ENCODE measurements at places on chromosomes 3 and 15. TPM values are rescaled to one million over a fixed set of nuclear protein-coding genes. Genes with fewer than 3 reads are reported as not detected.

- no peak for DNase-seq
Measured at GRCh38 chr3:126529585-126530170, 5.7 kb downstream of the CHST13 start.

DNA sequence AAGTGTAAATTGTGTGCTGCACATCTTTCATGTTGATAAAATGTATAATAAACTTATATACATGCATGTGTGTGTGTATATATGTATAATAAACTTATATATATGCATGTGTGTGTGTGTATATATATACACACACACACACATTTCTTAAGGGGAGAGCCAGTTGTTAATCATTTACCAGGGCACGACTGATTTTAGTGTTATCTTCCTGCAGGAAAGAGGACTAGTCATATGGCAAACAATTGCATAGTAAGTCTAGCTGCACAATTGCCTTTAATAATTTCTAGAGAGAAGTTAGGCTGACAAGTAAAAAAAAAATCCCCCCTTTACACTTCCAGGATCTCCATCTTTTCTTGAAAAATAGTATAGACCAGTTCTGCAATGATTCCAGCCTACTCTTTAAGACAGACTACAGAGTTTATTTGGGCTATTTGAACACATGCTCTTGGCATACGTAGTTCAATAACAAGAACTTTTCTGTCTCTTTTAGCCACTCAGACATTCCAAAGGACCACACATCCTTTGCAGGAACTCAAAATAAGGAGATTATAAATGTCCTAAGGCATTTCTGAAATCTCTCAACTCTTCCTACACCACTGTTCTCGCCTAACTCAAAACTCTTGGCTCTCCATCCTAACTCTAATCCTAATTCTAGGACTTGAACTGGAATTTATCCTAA, 163.6 kb upstream of the SETMAR start:
- DNase-seq: no peak

- DNase-seq: no peak
Measured at GRCh38 chr3:33006571-33007286, 55.3 kb downstream of the CCR4 start.

- DNase-seq: peak; percentile 90
Measured at GRCh38 chr15:84734794-84735479, 13.5 kb upstream of the ZNF592 start.

GRCh38 chr15:70195587-70196305, 98.0 kb upstream of the TLE3 start:
- peak; percentile 92 for DNase-seq

GRCh38 chr3:80492162-80492561, 724.4 kb upstream of the ROBO1 start:
- DNase-seq: no peak

DNA sequence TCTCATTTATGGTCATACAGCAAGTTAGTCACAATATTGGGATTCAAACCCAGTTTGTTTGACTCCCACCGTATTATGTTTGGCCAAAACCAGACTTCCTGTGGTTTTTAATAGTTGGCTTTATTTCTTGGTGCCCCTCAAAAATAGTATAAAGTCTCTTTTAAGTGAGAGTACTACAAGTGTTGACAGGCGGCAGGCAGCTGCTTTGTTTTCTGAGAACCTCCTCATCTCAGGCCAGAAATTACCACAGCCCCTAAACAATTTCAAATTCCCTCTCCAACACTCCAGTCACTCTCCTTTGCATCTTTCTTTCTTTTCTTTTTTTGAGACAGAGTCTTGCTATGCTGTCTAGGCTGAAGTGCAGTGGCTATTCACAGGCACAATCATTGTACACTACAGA, 121.5 kb downstream of the POLR2M start:
- DNase-seq: no peak

- no peak for DNase-seq
Measured at GRCh38 chr15:75834021-75834420, 9.2 kb upstream of the UBE2Q2 start.

DNA sequence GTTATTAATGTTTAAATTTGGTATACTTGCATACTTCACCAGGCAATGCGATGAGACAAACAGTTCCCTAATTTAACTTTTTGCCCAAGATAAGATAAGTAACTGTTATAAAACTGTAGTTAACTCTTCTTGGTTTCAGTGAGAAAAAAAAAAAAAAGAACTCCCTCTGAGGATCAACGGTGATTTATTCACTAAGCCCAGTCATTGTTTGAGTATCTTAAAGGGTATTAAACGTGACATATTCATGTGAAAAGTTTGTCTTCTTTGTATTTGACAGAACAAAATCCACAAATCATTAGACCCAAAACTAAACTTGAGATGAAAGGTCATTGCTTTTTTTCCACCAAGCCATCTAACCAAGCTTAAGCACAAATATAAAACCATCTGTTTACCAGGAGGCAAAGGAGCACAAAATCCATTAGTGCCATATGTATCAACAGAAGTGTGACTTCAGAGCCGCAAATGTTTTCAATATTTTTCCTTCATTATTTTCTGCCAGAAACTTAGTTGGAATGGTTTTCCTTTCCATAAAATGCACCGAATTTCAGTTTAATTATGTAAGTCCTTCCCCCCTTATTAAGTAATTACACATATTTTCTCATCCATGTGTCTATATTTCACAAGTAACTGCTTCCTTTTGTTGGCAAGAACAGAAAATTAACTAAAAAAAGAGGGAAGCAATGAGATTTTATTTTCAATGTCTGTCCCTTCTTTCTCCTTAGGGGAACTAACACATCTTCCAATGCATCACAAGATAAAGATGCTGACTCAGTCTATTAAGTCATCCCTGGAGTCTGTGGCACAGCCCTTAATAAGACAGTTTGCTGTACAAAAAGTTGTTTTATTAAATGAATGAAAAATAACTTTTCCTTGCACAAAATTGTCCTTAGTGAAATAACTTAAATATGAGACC, 92.2 kb upstream of the RAP2B start:
- peak; percentile 57 for DNase-seq

GRCh38 chr15:89926158-89926557, 13.4 kb upstream of the ARPIN start:
- DNase-seq: no peak

- DNase-seq: no peak
Measured at GRCh38 chr3:5787861-5788488, 600.5 kb downstream of the EDEM1 start.

GRCh38 chr3:110664148-110664547, 407.5 kb upstream of the NECTIN3 start:
- DNase-seq: peak; percentile 50

DNA sequence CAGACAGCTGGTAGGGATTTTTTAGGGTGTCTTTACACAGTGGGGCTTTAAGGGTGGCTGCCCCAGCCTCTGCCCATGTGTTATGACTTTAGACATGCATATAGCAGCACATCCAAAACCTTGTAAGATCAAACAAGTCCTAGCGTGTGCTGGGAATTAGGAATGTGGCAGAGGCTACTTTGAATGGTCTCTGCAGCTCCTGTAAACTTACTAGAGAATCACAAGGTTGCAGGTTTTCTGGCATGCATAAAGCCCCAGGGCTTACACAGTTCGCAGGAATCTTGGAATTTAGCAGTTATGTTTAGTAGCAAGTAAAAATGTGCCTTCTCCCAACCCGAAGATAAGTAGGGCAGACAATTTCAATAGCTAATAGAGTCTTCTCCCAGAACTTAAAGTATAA, 46.9 kb upstream of the COL6A6 start:
- DNase-seq: no peak

GRCh38 chr15:67941648-67942310, 101.9 kb upstream of the RNU6-1 start:
- peak; percentile 72 for DNase-seq

DNA sequence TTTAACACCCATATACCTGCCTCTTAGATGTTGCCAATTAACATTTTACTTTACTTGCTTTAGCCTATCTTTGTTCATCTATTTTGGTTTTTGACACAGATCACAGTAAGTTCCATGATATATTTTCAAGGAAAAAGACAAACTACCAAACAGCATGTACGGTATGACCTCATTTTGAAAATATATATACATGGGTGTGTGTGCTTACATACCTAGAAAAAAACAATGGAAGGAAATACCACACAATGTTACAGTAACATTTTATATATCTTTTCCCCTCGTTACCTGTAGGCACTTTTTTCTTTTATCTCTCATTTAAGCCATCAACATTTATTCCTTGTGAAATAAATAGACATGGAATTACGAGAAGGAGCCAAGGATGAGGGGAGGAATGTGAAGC, 170.0 kb downstream of the FOXP1 start:
- no peak for DNase-seq

- DNase-seq: peak; percentile 98
Measured at GRCh38 chr3:101643861-101644613, 32.9 kb downstream of the ZBTB11 start.

DNA sequence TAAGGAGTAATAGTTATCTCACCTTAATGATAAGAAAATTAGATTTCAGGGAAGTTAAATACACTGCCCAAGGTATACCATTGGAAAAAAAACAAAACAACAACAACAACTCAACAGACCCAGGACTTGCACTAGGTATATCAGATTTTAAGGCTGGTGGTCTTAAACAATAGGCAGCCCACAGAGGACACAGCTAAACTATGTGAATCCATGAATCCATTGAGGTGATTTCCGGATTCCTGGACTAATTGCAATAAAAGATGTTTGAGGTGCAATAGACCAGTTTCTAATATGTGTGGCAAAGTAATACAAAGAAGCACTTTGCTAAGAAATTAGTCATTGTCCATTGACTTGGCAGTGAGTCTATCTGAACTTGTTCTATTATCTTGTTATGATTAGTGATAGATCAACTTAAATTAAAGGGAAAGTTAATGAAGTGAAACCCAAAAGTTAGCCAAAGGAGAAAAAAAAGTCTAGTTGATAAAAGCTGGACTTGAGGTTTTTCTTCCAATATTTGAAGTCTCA, 60.9 kb upstream of the MAGI1 start:
- DNase-seq: no peak

DNA sequence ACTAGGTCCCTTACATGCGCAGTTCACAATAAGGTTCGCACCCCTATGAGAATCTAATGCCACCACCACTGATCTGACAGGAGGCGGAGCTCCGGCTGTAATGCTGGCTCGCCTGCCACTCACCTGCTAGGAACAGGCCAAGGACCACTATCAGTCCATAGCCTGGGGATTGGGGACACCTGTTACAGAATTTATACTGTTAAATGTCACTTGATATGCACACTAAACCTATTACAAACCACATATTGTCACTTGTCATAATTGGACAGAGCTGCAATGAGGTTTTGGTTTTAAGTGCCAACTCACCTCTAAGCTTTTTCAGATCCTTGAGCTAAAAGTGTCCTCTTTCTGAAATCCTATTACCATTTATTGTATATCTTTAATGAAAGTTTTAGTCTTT, 507.9 kb upstream of the TPRG1 start:
- DNase-seq: no peak

DNA sequence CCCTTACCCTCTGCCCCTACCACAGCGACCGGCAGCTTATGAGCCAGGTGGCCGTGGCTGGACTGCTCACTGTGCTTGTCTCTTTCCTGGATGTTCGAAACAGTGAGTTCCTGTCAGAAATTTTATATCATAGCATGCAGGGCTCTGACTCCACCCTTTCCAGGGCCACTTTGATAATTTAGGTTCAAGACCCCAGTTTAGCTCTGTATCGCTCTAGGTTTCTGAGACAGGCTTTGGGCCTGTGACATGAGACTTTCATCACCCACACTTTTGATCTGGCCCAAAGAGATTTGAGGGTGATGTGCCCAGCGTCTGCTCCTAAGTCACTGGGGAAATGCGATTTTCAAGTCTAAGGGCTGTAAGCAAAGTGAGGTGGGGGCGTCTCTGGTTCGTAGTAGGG, 6.5 kb upstream of the EIF4G1 start:
- no peak for DNase-seq

DNA sequence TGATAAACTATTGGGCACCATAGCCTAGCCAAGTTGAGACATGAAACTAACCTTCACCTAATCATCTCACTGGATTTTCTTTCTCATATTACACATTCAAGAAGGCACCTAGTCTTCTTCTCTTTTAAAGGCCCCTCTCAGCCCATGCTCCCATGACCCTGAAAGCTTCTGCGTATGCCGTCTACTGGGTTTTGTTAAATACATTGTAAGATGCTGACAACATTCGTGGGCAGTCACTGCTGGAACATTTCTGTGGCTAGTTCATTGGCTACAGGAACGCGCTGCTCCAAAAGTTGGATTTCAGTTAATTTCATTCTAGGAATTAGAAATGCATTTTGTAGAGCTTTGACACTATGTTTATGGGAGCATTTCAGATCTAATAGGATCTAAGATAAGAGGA, 52.3 kb upstream of the CHD2 start:
- DNase-seq: no peak

DNA sequence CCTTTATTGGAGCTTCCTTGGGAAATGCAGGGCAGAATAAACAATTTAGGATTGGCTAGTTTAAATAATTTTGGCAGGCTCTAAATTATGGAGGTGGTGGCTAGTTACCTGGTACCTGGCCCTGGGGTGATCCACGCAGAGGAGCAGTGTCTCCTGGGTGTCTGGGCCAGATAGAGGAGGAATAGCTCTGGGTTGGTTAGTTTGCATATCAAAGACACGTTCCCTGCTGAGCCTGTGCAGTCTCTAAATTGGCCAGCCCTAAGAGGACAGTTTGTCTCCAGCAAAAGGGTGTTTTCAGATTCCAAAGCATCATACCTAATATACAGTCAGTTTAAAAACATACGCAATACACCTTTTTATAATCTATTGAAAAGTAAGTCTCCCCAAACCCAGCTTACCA, 333.3 kb upstream of the TPM1 start:
- no peak for DNase-seq

- no peak for DNase-seq
Measured at GRCh38 chr3:178507507-178508442, 28.5 kb upstream of the KCNMB2 start.

GRCh38 chr3:128324911-128325592, 141.6 kb downstream of the DNAJB8 start:
- no peak for DNase-seq

DNA sequence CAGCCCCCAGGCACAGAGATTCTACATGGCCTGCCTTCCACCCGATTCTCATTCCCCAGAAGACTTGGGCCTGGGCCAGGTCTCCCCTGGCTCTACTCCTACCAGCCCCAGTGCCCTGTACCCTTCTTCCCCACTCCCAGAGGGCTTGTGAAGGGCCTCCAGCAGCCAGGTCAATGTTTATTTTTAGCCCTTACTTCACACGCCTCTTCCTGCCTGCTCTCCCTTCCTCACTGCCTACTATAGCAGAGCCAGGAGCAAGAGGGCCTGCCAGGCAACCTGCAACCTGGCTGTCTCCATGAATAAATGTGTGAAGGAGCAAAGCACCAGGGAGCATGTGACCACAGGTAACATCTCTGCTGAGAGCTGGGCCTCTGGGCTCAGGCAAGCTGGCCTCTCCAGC, 26.4 kb upstream of the APEH start:
- no peak for DNase-seq

- no peak for DNase-seq
Measured at GRCh38 chr15:99168601-99169580, 64.0 kb downstream of the SYNM start.

Gene TRPM1
- total RNA-seq: 0.02 TPM

Gene POTEB3
- total RNA-seq: not detected

Gene MYZAP
- 7.9 TPM for total RNA-seq

Gene ABCF3
- 27.4 TPM for total RNA-seq

Gene MAGI1
- 2.8 TPM for total RNA-seq

Gene CCK
- total RNA-seq: not detected

Gene ZMYND10
- total RNA-seq: 3.2 TPM

Gene GOLGA8S
- not detected for total RNA-seq

Gene CRABP1
- total RNA-seq: not detected

Gene PCOLCE2
- total RNA-seq: 26.5 TPM

Gene ADAMTS17
- total RNA-seq: not detected

Gene GUCA1C
- 0.39 TPM for total RNA-seq
